Renal cortex interstitium (tissue), 15 donors: ENCODE measurements at places on chromosomes 7 and 10.

DNA sequence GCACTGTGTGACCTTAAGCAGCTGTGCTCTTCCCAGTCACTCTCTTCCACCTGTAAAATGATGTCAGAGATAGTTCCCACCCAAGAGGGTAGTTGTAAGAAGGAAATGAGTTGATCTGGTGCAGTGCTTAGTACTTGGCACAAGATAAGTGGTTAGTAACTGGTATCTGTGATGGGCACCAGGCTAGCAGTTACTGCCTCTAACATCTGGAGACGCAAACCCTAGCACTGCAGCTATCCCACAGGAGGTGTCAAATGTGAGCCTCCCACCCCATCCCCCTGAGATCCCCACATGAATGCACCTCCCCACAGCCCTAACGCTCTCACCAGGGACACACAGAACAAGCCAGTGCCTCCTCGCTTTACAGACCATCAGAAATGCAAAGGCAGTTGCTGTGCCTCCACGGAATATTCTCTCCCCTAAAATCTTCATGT lies 72.0 kb downstream of the KCNMA1 start:
- no peak for DNase-seq

GRCh38 chr10:100607439-100607838 lies 71.7 kb downstream of the HIF1AN start:
- no peak for DNase-seq

GRCh38 chr7:117001283-117001682 lies 48.0 kb downstream of the ST7 start:
- no peak for DNase-seq

DNA sequence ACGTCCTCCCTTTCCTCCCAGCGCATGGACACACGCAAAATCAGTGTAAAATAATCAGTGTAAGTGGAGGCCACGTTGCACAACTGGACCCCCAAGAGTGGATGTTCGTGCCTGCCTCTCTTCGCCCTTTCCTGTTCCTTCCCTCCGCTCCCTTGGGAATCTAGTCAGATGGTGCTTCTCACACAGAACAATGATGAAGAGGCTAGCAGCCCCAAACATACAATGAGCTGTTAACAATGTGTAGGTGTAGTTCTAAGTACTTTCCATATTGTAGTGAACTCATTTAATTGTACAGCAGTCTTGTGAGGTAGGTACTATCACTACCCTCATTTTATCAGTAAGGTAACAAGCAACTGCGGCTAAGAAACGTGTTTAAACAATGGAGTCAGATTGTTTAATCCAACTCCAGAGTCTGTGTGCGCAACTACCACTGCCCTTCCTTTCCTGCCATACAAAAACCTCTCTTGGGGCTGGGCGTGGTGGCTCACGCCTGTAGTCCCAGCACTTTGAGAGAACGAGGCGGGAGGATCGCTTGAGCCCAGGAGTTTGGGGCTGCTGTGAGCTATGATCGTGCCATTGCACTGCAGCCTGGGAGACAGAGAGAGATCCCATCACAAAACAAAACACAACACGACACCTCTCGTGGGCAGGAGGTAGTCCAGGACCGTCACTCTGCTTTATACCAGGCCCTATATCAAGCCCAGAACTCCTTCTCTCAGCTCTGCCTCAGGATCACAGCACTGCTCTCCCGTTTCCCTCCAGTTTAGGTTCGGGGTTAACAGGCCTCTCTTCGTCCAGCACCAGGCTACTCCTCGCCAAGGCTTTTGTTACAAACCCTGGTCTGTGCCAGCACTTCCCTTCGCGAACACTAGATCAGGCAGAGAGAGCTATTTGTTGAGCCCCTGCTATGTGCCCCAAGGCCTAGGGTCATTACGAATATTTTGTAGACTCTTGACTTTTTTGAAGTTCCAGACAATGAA lies 1.1 kb downstream of the FKBP9 start:
- DNase-seq, result peak; percentile 53

DNA sequence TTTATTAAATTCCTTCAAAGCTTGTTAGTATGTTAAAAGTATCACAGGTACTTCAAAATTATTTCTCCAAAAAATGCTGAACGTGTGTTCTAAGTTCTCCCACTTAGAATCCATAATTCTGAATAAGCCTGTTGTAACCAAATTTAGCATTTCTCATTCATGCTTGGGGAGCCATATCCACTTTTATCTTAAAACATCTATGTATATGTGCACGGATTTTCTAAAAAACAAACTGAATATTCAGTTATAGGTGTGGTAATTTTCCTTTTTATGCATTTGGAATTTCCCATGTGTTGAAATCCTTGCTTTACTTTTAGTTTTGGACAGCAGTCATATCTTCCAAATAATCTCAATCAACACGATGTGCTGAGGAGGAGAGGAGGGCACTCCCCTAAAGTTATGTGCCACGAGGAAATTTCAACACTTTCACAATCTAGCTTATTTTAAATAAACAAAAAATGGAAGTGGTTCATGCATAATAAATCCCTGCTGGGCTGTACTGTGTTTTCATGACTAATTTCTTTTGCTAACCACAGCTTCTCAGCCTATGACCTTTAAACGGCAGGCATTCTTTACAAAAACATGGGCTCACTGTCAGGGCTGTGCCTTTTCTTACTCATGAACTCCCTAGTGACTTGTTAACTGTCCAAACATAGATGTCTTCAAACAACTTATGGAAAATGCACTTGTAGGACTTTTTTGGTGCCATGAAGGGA lies 380.3 kb upstream of the SEMA3C start:
- DNase-seq, result no peak

- DNase-seq, result no peak
Observed at GRCh38 chr7:29607889-29608288, 44.3 kb downstream of the PRR15 start.

GRCh38 chr10:30018496-30018895 lies 40.9 kb downstream of the JCAD start:
- no peak for DNase-seq

- no peak for DNase-seq
Observed at GRCh38 chr10:16363741-16364140, 73.1 kb upstream of the PTER start.

GRCh38 chr7:79692015-79692414 lies 238.5 kb upstream of the MAGI2 start:
- DNase-seq, result no peak

DNA sequence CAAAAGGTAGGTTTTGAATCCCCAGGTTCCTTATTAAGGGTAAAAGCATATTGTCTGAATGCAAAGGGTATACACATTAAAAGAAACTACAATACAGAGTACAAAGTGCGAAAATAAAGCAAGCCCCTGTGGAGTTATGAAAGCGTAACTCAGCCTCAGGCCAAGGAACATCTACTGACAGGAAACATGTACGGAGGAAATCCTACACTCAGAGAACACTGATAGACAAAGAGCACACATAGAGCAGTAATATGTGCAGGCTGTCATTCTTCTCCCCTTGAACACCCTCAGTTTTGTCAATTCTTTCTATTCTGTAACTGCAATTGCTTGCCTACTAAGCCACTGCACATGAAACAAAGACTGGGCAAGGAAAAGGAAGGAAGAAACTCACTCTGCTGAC lies 150.2 kb downstream of the DGKB start:
- DNase-seq, result no peak

DNA sequence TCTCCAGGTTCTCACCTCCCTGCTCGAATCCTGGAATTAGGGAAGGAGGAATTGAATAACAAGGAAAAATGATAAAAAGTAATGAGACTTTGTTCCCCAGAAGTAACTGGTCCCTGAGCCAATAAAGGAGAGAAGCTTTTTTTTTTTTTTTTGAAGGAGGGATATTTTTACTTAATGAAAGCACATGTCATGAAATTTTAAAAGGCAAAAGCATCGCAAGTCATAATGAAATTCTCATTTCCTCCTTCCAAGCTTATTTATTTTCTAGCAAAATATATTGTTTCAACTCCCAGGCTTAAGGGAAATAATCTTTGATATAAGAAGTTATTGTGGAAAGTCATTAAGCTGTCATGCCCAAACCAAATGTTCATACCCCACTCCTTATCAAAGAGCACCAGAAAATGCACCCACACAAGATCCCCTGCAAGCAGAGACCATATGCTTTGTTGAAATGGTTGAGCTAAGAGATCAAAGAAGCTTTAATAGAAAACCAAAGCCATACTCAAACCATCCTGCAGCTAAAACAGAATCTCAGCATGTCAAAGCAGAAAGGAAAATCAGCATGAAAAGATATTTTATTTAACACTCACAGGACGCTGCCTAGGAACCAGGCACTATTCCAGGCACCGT lies 16.7 kb upstream of the ABCC2 start:
- no peak for DNase-seq

- no peak for DNase-seq
Observed at GRCh38 chr10:112981553-112981952, 31.5 kb downstream of the TCF7L2 start.

GRCh38 chr10:75449382-75450074 lies 18.1 kb downstream of the LRMDA start:
- DNase-seq, result no peak

DNA sequence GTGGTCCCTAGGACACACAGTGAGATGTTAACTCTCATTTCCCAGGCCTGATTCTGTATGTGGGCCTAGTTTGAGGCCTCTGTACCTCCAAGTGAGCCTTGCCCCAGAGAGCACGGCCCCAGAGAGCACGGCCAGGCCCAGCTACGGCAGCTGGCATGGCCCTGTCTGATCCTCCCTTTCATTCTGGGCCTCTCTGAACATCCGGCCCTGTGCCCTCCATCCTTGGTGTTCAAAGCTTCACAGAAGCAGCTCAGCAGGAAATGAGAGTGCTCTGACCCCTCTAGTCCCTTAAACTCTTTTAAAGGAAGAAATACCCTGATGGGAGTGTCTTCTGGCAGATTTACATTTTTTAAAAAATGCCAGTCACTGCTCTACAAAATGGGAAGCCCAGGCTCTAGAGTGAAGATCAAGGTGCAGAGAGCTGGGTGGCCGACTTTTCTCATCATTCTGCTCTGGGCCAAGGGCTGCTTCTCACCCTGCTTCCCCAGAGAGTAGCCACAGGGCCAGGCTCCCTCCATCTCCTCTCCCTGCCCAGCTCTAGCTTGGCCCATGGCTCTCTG lies 171.9 kb downstream of the RPS24 start:
- no peak for DNase-seq

- DNase-seq, result no peak
Observed at GRCh38 chr7:141167381-141167964, 93.6 kb downstream of the TMEM178B start.

- DNase-seq, result no peak
Observed at GRCh38 chr10:103836273-103836672, 19.1 kb downstream of the SH3PXD2A start.

GRCh38 chr10:48653944-48654698 lies 30.6 kb upstream of the WDFY4 start:
- DNase-seq, result no peak

DNA sequence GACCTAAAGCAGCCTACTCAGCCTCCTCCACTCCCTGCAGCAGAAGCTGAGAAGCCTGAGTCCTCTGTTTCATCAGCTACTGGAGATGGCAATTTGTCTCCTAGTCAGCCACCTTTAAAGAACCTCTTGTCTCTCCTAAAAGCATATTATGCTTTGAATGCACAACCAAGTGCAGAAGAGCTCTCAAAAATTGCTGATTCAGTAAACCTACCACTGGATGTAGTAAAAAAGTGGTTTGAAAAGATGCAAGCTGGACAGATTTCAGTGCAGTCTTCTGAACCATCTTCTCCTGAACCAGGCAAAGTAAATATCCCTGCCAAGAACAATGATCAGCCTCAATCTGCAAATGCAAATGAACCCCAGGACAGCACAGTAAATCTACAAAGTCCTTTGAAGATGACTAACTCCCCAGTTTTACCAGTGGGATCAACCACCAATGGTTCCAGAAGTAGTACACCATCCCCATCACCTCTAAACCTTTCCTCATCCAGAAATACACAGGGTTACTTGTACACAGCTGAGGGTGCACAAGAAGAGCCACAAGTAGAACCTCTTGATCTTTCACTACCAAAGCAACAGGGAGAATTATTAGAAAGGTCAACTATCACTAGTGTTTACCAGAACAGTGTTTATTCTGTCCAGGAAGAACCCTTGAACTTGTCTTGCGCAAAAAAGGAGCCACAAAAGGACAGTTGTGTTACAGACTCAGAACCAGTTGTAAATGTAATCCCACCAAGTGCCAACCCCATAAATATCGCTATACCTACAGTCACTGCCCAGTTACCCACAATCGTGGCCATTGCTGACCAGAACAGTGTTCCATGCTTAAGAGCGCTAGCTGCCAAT lies 202.2 kb downstream of the ZEB1 start:
- DNase-seq, result no peak

- no peak for DNase-seq
Observed at GRCh38 chr7:154306036-154306435, 253.8 kb downstream of the DPP6 start.

DNA sequence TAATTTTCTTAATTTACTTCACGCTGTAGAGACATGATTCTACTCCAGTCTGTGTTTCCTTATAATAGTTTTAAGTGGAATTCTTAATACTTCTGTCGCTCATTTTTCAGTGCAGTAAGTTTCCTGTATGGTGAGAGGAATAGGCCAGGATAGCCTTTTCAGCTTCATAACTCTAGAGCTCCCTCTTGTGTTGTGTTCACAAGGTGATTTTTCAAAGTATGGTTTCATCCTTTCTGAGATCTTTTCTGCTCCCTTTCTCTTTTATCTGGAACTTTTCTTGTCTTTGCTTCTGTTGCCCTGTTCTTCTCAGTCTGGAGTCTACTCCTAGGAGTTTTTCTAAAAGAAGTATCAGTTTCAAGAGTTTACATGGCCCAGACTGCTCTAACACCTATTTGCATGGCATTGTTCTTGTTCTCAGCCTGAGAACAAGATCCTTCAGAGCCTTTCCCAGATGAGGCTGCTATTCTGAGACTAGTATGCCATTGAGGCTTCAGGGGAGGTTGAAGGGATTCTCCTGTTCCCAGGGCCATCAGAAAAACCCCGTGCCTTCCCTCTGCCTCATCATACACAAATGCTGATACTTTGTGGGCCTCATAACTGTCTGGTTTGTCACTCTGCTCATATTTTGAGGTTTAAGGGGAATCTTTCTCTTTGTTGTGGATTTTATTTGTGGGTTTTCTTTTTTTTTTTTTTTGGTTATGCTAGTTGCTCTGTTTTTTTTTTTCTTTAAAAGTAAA lies 21.8 kb downstream of the NET1 start:
- DNase-seq, result no peak

DNA sequence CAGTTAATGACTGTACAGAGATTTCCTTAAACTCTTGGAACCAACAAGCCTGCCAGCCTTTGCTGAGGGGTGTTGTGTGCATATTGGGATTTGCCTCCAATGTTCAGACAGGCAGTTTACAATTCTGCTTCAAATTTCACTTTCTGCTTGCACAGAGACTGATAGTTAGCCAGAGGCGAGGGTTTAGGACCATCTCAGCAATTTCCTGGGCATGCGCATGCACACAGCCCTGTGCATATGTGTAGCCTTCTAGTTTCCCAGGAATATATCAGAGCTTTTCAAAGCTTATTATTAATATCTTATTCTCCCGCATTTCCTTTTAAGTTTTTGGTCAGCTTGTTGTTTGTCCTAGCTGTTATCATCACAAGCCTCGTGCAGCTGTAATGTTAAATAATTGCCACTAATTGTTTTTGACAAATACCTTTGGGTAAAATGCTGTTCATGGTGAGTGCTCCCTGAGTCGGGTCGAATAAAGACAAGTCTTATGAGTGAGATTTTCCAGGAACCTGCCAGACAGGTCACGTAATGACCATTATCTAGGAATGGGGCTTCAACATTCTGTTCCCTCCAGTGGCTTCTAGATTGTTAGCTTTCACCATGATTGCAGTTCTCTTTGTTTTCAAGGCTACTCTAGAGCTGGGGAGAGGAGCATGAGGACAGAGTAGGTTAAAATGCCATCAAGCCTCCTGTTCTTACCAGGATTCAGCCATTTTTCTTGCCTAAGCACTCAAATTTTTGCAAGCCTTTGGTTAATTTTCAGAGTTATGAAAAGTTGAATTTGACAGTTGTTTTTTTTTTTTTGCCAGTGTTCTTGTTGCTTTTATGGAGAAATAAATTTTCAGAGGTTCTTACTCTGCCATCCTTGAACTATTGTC lies 24.1 kb upstream of the DNAJC1 start:
- no peak for DNase-seq
